B cell (primary cell): ENCODE measurements at places on chromosomes 2 and 18. TPM values are rescaled to one million over a fixed set of nuclear protein-coding genes. Genes with fewer than 3 reads are reported as not detected.

Gene SRD5A2
- not detected in 2 replicates for total RNA-seq

- no peaks in the 10 kb centered on the region for H3K4me1 ChIP-seq
- no peak for DNase-seq
- H3K4me3 ChIP-seq = no peak overlapping the region
- no peaks in the 10 kb centered on the region for H3K36me3 ChIP-seq
Measured at GRCh38 chr2:179814050-179814449, 47.4 kb downstream of the ZNF385B start.

- H3K4me3 ChIP-seq = no peak overlapping the region
- DNase-seq = peak; percentile 77
- no peaks in the 10 kb centered on the region for H3K36me3 ChIP-seq
- peaks cover 14% of the 10 kb centered on the region for H3K4me1 ChIP-seq
Measured at GRCh38 chr2:65420712-65421431, 11.5 kb downstream of the SPRED2 start.

GRCh38 chr2:235350234-235350633 is 143.6 kb upstream of the AGAP1 start:
- no peak overlapping the region for H3K27ac ChIP-seq
- no peaks in the 10 kb centered on the region for H3K27me3 ChIP-seq
- H3K4me1 ChIP-seq = no peaks in the 10 kb centered on the region
- no peak overlapping the region for H3K4me3 ChIP-seq
- no peak for DNase-seq

Gene CTAGE1
- total RNA-seq = not detected in 2 replicates

Gene SEMA4F
- total RNA-seq = 18.9 and 19.3 TPM in 2 replicates

GRCh38 chr2:58620896-58621295 is 379.8 kb upstream of the FANCL start:
- no peaks in the 10 kb centered on the region for H3K4me1 ChIP-seq
- no peaks in the 10 kb centered on the region for H3K27me3 ChIP-seq
- H3K27ac ChIP-seq = no peak overlapping the region
- no peak for DNase-seq
- no peak overlapping the region for H3K4me3 ChIP-seq

Gene ITGB6
- total RNA-seq = not detected in 2 replicates

- no peaks in the 10 kb centered on the region for H3K36me3 ChIP-seq
- H3K27ac ChIP-seq = no peak overlapping the region
- no peak for DNase-seq
Measured at GRCh38 chr2:150418916-150419315, 68.6 kb downstream of the RND3 start.
